Right cardiac atrium (tissue), 5 donors: ENCODE measurements at places on chromosomes 1 and 21. TPM values are rescaled to one million over a fixed set of nuclear protein-coding genes. Genes with fewer than 3 reads are reported as not detected.

The TFF3 gene
- 1.2 TPM for total RNA-seq

The RNF186 gene
- total RNA-seq = not detected

DNA sequence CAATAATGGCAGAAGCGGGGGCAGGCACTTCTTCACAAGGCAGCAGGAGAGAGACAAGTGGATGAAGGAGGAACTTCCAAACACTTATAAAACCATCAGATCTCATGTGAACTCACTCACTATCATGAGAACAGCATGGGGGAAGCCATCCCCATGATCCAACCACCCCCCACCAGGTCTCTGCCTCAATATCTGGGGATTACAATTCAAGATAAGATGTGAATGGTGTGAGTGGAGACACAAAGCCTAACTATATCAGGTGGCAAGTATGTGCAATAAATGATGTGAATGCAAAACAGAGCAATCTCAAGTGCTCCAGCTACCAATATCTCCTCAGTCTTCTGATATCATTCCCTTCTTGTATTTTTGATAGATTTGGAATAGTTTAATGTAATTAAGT lies 12.4 kb downstream of the CFHR2 start:
- DNase-seq = no peak

The TEX38 gene
- total RNA-seq = not detected

GRCh38 chr1:16074217-16074616 lies 766 bp upstream of the FAM131C start:
- no peak for DNase-seq

The INKA2 gene
- total RNA-seq = 28.2 TPM

DNA sequence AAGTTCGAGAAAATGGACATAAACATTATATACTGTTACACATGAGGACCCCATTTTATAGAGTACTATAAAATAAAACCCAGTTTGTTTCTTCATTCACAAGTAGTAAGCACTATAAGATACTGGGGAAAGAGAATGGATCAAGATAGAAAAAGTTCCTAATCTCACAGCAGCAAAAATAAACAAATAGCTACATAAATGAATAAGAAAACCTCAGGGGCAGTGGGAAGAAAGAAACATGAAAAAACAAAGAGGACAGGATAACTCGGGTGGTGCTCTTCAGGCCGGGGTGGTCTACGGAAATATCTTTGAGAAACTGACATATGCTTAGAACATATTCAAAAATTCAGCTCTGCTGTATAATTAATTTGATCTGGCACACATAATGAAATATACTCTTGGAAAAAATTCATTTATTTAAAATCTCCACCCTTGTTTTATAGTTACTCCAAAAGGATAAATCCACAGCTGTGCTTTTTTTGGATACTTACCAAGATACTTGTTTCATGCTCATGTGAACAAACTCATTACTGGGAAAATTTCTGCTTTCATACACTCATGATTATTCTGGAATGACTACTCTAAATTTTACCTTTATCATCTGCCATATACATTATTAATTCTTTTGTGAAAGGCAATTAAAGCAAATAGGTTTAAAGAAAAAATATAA lies 20.0 kb downstream of the CEP170 start:
- no peak for DNase-seq

DNA sequence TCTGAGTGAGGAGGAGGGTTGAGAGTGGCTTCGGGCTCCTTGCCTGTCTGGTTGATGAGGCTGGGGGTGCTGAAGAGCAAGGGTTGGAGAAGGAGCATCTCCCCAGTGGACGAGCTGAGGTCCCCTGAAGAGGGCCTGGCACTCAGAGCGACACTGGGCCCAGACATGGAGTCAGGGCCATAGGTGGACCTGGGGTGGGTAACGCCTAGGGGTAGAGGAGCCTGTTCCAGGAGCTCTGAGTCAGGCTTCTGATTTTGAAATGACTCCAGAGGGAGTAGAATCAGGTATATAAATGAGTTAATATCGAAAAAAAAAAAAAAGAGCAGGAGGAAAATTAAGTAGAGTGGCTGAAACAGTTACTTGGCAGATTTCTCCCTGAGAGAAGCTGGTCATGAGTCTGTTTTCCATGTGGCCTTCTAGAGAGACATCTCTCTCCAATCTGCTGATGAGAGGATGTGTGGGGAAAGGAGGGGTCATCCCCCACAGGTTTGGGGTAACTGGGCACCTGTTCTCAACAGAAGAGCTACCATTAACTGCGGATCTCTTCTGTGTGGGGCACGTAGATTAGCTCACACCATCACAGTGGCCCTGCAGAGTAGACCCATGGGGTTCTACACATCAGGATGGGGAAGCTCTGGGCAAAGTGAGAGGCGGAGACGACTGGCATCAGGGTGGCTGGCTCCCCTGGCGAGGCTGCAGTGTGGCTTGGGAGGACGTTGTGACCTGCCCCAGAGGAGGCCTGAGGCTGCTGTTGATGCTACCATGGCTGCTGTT lies 115.5 kb downstream of the DHRS3 start:
- no peak for DNase-seq

- no peak for DNase-seq
Measured at GRCh38 chr1:227399152-227399730, 80.9 kb upstream of the CDC42BPA start.

- DNase-seq = no peak
Measured at GRCh38 chr1:221994939-221995338, 253.1 kb upstream of the DUSP10 start.

- no peak for DNase-seq
Measured at GRCh38 chr21:25506887-25507286, 100.4 kb downstream of the MRPL39 start.

DNA sequence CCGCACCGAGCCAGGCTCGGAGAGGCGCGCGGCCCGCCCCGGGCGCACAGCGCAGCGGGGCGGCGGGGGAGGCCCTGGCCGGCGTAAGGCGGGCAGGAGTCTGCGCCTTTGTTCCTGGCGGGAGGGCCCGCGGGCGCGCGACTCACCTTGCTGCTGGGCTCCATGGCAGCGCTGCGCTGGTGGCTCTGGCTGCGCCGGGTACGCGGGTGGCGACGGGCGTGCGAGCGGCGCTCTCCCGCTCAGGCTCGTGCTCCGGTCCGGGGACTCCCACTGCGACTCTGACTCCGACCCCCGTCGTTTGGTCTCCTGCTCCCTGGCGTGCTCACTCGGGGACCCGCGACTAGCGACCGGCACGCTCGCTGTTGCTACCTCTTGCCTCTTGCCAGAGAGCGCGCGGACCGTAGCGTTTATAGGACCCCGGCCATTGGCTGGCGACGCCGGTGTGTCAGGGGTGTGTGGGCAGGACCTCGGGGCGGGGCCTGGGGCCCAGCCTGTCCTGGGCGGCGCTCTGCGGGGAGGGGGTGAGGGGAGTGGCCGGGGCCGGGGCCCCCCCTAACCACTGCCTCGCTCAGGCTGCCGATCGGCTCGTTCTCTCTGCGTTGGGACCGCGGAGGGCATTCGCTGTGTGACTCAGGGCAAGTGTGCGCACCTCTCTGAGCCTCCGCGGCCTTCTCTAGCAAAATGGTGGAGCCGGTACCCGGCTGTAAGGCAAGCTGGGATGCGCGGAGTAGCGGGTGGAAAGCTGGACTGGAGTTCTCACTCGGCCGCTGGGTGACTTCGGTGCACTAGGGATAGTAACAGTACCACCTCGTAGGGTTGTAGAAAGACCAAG lies at the start of gene SLC2A1:
TSS of gene SLC2A1 (minus strand) at position 381 of the 832 bp plus-strand sequence. CDS start at position 164, 217 bp downstream.
- DNase-seq = peak; percentile 96

DNA sequence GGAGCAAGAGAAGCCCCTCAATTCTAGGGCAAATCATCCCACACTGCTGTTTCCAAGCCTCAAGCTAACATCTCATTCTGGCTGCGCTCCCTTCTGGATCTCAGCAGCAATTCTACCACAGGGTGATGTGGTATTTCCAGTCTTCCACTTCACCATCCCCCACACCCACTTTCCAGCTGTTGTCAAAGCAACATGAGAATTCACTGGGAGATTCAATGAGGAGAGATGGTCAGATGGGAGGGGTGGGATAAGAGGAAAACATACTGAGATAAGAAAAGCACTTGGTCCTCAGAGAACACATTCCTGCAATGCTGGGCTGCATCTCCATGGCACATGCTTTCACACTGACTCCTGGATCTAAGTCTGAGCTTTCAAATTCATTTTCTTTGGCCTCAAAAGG lies 47.3 kb upstream of the LRRC52 start:
- no peak for DNase-seq

- DNase-seq = no peak
Measured at GRCh38 chr1:59856725-59857338, 42.1 kb downstream of the HOOK1 start.

- no peak for DNase-seq
Measured at GRCh38 chr1:109191377-109191776, 22.3 kb upstream of the SARS1 start.

The PIAS3 gene
- 19.2 TPM for total RNA-seq

DNA sequence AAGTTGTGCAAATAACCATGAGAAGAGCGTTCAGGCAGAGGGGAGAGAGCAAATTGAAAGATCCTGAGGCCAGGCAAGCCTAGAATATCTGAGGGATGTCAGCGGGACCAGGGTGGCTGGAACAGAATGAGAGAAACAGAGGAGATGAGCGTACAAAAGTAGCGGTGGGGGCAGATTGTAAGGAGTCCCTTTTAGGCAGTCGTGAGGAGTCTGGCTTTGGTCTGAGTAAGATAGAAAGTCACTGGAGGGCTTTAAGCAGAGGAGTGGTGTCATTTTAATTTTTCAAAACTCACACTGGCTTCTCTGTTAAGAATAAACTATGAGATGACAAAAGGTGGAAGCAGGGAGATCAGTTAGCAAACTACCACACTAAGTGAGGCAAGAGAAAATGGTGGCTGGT lies 24.2 kb downstream of the ATP5PF start:
- DNase-seq = no peak
